ENCODE measurements at places on chromosomes 6 and 20.

DNA sequence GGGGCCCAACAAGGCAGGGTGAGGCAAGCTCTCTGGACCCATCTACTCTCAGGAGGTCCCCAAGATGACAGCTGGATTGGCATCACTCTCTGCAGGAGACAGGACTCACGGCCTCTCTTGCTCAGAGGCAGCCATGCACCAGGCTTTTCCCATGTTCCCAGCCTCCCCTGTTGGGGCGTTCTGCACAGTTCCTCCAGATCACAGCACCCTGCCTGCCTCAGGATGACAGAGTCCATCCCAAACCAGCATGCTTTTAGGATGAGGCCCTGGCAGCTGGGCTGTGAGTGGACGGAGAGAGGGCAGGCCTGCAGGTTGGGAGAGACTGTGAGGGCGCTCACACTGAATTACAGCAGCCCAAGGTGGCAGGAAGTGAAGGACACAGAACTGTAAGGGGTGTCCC is 143.2 kb upstream of the MLN start:
- DNase-seq: no peak

DNA sequence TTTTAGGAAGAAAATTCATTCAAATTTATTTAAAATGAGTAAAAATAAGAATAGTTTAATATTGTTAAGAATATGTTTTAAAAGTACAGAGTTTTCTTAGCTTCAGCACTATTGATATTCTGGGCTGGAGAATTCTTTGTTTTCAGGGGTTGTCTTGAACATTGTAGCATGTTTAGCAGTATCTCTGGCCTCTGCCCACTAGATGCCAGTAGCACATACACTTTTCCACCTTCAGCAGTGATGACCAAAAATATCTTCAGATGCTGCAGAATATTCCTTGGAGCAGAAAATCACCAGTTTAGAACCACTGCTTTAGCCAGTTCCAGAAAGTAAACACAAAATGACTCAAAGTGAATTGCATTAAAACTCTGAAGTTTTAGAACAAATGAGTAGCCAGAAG is 19.4 kb upstream of the SDHAF4 start:
- no peak for DNase-seq

DNA sequence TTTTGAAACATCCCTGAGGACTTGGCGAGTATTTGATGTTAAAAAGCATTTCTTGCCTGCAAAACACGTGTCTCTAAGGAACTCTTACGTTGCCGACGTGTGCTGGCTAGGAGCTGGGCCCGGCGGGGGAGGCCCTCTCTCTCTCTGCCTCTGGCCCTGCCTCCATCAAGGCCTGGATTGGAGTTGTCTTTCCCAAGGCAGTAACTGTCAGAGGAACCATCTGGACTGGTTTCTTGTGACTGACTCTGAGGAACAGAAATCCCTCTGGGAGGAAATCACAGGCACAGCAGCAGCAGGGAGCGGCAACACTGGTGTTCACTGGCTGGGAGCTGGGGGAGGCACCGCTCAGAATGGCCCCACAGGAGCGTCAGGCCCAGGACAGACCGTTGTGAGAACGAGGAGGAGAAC is 244.2 kb downstream of the NRN1 start:
- DNase-seq: no peak

DNA sequence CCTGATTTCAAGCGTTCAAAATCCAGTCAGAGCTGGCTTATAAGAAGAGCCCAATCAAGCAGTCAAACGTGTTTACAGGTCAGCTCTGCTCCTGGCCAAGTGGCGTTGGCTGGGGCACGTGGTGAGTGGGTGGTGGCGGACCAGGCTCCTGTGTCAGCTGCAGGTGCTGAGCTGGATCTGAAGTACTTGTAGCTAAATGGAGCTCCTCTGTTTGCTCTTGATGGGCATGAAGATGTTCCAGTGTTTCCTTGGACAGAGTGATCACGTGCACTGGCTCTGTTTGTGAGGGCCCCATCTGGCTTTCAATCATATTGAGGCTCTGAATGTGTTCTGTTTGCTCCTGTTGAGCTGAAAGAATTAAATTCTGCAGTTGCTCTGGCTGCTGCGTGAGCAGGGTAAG is 10.2 kb upstream of the MICAL1 start:
- DNase-seq: no peak

DNA sequence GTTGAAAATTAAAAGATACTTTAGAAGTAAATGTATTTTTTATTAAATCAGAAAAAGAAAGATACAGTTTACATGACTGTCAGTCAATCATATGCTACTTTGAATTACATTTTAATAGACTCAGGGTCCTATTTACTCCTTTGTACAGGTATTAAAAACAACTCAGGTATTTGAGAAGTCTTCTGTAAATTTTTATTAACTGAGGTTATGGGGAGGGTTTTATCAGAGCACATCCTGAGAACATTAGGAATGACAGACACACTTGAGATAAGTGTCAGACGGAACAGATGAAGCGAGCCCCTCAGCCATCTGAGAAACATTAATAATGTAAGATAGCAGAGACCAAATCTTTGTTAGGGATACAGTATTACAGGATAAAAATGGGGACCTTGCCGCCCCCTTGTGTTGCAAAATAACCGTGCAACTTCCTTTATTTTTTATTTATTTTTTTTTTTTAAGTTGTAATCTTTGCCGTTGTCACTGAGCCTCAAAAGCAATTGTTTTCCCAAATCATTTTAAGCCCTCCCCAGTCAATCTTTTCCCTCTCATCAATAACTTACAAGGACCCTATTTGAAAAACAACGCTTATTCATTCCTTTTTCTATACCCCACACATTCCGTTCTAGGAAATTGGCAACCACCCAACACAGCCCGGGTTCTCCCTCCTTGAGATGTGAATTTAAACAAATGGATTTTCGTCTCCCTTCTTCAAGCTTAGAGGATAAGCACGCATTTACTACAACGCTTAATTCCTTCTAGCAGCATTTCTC is 126.7 kb downstream of the BCAS1 start:
- no peak for DNase-seq

- no peak for DNase-seq
Observed at GRCh38 chr6:133590196-133590595, 298.7 kb upstream of the TCF21 start.

- DNase-seq: no peak
Observed at GRCh38 chr20:24477831-24478547, 8.6 kb downstream of the SYNDIG1 start.

GRCh38 chr6:163857421-163857820 is 442.9 kb downstream of the QKI start:
- DNase-seq: no peak

DNA sequence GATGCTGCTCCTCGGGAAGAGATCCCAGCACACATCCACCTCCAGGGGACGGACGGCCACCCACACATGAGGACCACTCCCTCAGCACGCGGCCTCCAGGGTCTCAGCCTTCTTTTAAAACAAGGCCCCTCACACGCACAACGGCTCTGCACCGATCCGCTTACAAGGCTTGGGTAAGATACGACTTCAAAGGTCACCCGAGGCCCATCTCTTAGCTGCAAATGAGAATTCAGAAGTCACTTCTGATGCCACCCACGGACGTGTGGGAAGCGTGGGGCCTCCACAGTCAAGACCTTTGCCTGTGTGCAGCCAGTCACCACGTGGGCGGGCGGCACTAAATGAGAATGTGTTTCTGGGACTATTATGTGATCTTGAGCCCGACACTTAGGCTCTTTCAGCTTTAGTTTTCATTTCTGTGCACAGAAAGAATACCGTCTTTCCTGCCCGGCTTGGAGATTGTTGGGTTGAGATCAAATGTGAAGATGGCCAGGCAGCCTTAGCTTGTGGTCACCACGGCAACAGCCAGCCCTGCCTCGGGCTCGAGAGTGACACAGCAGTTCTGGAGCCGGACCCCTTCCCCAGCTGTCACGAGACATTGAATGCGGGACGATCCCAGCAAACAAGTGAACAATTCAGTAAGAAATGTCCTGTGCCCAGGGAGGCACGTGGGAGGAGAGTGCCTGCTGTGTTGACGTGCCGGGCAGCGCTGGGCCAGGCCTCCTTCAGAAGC is 91.6 kb downstream of the RAMACL start:
- no peak for DNase-seq

DNA sequence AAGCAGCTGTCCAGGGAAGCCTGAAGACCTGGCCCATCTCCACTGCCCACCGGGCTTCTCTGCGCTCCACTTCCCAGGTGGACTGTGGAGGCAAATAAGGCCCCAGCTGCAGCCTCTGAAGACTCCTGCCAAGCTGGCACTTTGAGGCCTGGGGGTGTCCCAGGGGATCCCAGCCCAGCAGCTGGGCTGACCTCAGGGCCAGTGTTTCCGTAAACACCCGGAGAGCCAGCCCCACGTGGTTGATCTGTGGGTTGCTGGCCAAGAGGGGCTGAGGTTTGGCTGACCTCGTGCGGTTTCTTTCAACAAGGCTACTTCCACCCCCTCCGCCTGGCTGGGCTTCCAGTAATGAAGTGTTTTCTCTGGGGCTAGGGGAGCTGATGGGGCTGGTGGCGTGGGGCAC is 12.4 kb upstream of the CCN5 start:
- DNase-seq: no peak

- no peak for DNase-seq
Observed at GRCh38 chr6:42335896-42336295, 115.8 kb downstream of the TRERF1 start.
